ENCODE measurements at places on chromosomes 12 and 14.
A peak's percentile ranks its signal among the peaks of the same experiment; 100 is the strongest.

DNA sequence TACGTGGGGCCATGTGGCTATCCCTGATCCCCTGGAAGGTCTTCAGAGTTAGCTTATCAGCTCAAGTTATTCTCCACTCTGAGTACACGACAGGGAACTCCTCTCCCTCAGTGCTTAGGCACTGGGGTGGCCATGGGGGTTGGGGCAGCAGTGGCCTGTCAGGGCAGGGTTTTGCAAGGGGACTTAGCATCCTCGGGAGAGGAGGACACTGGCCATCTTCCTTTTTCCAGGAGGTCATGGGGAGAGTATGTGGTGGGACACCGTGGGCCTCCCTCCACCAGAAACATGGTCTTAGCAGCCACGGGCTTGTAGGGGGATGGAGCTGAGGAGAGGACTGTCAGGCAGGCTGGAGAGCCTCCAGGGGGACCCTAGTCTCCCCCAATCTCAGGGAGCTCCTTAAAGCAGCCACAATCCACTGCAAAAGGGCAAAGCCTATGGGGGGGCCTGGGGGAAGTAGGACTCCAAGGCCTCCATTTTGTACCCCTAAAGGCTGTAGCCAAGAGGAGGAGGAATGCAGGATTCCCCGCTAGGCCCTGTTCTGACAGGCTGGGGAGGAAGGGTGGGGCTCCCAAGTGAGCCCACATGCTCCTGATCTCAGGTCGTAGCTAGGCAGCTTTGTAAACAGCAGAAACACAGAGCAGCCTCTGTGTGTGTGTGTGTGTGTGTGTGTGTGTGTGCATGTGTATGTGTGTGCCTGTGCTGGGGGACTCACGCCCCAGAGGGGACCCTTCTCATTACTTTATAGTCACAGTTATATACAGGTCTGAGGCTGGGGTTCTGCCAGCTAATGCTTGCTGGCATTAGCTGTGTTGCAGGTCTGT is 36.6 kb downstream of the KRT80 start:
- DNase-seq, result no peak

GRCh38 chr12:3557791-3558620 is 67.0 kb downstream of the PRMT8 start:
- no peak for DNase-seq

GRCh38 chr14:31207755-31208545 is at the start of gene HECTD1:
TSS of gene HECTD1 (minus strand) at chr14:31207793. CDS start at chr14:31205936, 1,857 bp downstream.
- peak; percentile 94 for DNase-seq

DNA sequence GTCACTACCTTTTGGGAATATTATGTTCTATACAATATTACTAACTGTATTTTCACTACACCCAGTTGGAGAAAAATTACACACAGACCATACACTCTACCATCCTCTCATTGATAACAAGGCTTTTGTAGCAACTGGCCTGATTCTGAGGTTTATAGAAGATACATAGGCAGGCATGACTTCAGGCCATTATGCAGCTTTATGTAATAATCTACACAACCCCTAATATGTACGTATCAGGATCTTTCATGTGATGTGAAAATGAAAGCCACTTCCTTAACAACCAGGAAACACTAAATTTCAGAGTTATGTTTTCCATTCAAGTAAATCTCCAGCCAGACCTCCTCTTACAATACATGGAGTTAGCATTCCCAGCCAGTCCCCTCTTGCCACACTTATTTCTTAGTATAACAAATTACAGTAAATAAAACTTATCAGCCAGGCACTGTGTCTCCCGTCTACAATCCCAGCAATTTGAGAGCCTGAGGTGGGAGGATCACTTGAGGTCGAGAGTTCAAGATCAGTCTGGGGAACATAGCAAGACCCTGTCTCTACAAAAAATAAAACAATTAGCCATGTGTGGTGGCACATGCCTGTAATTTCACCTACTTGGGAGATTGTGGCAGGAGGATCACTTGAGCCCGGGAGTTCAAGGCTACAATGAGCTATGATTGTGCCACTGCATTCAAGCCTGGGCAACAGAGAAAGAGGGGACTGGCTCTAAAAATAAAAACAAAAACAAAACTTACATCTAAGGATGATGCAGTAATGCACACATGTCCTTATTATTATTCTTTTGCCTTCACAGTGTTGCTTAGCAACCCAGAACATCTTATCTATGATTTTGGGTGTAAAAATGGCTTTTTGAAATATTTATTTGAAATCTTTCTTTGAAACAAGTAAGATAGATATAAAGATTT is 10.4 kb upstream of the OSBPL8 start:
- no peak for DNase-seq

GRCh38 chr12:27331927-27332324 is 710 bp upstream of the BMAL2 start:
- no peak for DNase-seq

DNA sequence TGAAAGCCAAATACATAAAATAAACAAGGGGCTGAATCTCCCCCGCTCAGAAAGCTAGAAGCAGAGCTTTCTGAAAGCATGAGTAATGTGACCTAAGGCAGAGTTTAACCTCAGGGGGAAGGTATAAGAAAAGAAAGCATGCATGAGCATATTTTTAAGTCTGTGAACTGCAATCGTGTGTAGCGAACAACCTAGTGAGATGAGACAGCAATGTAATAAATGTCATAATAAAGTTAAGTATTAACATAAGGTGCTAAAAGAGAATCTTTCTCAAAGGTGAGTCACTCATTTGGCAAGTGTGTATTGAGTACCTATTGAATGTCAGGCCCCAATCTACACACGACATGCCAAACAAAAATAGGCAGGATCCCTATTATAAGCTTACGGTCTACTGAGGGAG is 14.2 kb upstream of the WDR20 start:
- no peak for DNase-seq

GRCh38 chr12:30614031-30614430 is 81.6 kb downstream of the IPO8 start:
- DNase-seq, result no peak

DNA sequence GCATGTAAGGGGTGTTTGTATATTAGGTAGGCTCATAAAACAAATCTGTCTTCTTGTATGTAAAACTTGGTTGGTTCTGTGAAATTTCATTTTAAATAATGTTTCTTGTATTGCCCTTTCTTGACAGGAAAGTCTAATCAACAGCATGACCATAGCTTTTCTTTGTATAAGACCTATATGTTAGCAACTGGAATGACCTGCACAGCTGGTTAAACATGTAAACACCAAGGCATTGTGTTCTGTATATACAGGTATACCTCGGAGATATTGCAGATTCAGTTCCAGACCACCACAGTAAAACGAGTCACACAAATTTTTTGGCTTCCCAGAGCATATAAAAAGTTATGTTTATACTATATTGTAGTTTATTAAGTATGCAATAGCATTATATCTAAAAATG is 183.6 kb downstream of the ERC1 start:
- no peak for DNase-seq
